CD4-positive, alpha-beta T cell treated with Interleukin-4 for 4 hours (primary cell): ENCODE measurements at places on chromosomes 1 and 21.

GRCh38 chr1:235261243-235261642, 66.7 kb downstream of the ARID4B start:
- no peak for DNase-seq

GRCh38 chr1:6348511-6349191, 44.9 kb downstream of the ACOT7 start:
- DNase-seq, result peak; percentile 61

DNA sequence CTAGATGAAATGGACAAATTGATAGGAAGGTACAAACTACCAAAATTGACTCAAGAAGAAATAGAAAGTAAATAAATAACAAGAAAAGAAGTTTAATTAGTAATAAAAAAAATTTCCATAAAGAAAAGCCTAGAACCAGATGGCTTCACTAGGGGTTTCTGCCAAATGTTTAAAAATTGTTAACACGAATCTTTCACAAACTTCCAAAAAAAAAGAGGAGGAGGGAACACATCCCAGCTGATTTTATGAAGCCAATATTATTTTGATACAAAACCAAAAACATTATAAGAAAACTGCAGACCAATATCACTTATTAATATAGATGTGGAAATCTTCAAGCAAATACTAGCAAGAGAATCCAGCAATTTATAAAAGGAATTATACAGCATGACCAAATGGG, 89.5 kb downstream of the COLGALT2 start:
- DNase-seq, result no peak

DNA sequence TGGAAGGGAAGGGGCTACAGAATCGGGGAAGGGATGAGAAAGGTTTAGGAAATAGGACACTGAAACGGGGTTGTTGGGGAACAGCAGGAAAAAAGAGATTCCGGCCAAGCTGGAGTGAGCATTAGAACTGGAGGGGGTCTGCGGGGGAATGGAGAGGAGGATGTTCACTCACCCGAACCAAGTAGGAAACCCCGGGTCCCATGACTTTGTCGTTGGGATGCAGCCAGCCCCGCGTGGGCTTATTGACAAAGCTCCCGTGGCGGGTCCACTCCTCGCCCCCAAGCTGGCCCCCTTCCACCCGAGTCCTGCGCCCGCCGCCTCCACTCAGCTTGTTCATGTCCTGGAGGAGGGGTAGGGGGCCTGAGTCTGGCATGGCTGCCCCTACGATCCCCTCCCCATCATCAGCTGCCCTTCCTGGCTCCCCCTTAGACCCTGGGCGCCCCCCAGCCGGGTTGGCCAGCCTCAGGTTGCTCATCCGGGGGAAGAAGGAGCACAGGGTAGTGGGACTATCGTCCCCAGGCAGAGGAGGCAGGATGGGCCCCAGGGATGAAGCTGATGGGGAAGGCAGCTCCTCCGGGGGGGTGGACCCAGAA, 591 bp downstream of the SHC1 start:
- DNase-seq, result no peak

- DNase-seq, result no peak
Observed at GRCh38 chr1:87170157-87170556, 158.5 kb upstream of the LMO4 start.

- no peak for DNase-seq
Observed at GRCh38 chr1:226563666-226564065, 15.1 kb downstream of the STUM start.

DNA sequence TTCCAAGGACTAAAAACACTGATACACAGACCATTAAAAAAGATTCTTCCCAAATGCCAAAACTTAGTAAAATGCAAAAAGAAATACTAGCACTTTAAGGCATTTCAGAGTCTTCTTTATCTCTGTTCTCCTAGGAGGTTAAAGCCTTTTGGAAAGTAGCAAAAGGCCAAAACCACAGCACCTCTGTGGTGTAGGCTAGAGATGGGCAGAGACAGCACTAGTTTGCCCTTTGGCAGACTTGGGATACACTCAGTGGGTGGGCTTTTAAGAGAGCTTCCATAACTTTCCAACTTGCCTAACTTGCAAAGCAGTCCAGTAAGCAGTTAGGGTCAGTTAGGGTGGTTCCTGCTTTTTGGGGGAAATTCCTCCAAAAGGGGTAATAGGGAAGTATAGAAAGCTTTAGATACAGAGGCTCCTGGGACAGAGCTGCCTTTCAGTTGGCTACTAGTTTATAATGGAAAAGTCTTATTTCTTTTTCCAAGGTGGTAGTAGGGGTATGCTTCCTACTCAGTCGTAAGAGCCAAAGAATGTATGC, 17.9 kb upstream of the PTCH2 start:
- DNase-seq, result no peak

GRCh38 chr1:166164995-166165660, 1.7 kb downstream of the FAM78B start:
- no peak for DNase-seq

GRCh38 chr1:31703431-31704270, at the start of gene COL16A1:
COL16A1 (minus strand) TSS chr1:31704017; CDS start chr1:31702193, 1,824 bp downstream.
- DNase-seq, result no peak

DNA sequence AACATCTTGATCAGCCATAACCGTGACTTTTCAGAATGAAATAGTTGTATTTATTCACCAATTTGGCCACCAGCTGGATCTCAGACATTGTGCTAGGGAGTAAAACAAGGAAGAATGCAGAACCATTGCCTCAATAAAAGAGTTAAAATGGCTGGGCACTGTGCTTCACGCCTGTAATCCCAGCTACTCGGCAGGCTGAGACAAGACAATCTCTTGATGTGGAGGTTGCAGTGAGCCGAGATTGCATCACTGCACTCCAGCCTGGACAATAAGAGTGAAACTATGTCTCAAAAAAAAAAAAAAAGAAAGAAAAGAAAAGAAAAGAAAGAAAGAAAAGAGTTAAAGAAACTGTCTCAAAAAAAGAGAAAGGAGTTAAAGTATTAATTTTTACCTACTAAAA, 199.5 kb downstream of the TPR start:
- no peak for DNase-seq

GRCh38 chr21:42624936-42625335, 28.5 kb upstream of the PDE9A start:
- DNase-seq, result no peak

- no peak for DNase-seq
Observed at GRCh38 chr1:33375316-33375715, 54.4 kb upstream of the A3GALT2 start.

DNA sequence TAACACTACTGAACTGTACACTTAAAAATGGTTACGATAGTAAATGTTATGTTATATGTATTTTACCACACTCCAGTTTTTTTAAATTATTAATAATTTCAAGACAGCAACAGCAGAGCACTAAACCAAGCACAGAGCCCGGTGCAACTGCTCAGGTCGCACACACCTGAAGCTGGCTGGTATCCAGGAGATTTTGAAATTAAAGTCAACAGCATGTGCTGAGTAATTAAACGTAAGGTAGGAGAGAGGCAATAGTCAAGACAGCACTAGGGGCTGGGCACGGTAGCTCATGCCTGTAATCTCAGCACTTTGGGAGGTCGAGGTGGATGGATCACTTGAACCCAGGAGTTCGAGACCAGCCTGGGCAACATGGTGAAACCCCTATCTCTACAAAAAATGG, 35.1 kb upstream of the SLC30A10 start:
- DNase-seq, result no peak

- DNase-seq, result no peak
Observed at GRCh38 chr1:98692482-98692881, 31.0 kb downstream of the SNX7 start.

DNA sequence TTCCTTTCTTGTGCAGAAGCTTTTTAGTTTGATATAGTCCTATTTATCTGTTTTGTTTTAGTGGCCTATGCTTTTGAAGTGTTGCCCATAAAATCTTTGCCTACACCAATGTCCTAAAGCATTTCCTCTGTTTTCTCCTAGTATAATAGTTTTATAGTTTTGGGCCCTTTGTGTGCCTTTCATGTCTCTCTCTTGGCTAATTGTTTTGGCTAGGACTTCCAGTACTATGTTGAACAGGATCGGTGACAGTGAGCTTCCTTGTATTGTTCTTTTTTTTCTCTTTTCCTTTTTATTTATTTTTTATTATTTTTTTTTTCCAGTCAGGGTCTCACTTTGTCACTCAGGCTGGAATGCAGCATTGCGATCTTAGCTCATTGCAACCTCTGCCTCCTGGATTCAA, 47.0 kb upstream of the WARS2 start:
- DNase-seq, result no peak

- DNase-seq, result no peak
Observed at GRCh38 chr21:35504277-35504676, 455.2 kb upstream of the RUNX1 start.

GRCh38 chr1:198228925-198229324, 72.1 kb downstream of the NEK7 start:
- no peak for DNase-seq

- DNase-seq, result no peak
Observed at GRCh38 chr1:153795330-153795837, 20.2 kb downstream of the SLC27A3 start.

DNA sequence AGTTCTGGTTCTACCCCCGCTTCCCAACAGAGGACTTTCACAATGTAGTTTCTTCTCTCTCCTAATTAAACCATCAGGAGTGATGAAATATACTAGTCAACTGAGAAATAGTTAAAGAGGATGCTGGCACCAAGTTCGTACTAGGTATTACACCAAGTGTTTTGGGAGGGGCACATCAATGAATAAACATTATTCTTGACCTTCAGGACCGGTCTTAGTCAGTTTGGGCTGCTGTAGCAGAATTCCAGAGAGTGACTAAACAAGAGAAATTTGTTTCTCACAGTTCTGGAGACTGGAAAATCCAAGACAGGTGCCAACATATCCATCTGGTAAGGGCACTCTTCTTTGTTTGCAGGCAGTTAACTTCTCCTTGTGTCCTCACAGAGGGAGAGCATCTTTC, 103.8 kb downstream of the SPATA17 start:
- DNase-seq, result no peak

DNA sequence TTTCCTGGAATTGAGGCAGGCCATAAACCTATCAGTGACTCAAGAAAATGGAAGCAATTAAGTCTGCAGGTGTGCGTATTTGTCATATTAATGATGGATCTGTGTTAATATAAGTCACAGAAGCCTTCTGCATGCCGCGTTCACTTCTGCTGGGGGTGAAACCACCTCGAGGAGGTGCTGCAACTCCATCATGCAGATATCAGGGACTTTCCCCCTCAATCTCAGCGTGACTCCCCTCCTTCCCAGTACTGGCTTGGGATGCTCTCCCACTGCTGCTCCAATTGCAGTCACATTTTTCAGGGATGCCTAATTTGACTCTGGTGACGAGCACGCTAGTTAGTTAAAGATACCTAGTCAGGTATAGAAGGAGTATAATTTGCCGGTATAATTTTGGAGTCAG, 87.5 kb downstream of the ASTN1 start:
- no peak for DNase-seq

DNA sequence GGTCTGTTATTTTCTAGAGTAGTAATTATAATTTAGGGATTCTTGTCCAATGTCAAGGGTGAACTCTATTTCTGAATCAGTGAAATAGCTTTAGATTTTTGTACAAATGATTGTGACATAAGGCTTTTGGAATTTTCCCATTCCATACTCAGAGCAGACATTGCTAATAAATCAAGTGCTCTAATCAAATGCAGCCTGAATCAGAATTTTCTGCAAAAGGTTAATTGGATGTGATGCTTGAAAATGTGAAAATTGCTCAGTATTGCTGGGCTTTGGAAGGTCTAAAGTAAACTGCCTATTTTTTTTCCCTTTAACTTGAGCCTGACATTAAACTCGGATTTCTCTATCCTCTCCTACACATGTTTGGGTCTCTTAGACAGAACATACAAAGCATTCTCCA, 23.2 kb downstream of the SGIP1 start:
- DNase-seq, result no peak

DNA sequence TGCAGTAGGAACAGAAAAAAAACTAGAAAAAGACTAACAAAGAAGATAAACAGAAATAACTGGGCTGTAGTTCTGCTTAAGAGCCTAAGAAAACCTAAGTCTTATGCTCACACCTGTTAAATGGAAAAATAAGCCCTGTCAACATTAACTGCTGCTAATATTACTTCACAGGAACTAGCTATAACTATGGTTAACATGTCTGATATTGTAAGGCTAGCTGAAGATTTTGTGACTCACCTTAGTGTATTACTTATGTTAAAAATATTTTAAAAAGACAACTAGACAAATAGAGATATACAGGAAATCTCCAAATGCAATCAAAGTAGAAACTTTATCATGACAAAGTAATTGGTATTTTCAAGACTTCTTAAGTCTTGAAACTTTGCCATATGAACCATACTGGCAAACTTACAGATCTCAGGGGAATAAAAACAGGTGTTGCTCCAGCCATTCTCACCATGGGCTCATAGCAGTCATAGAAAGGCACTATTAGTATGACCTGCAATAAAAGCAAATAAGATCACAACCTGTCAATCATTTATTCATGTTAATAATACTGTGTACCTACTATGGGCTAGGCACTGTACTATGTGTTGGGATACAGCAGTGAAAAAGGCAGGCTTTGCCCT, 30.7 kb downstream of the KYAT3 start:
- no peak for DNase-seq

- no peak for DNase-seq
Observed at GRCh38 chr1:163928651-163929050, 606.9 kb downstream of the NUF2 start.

DNA sequence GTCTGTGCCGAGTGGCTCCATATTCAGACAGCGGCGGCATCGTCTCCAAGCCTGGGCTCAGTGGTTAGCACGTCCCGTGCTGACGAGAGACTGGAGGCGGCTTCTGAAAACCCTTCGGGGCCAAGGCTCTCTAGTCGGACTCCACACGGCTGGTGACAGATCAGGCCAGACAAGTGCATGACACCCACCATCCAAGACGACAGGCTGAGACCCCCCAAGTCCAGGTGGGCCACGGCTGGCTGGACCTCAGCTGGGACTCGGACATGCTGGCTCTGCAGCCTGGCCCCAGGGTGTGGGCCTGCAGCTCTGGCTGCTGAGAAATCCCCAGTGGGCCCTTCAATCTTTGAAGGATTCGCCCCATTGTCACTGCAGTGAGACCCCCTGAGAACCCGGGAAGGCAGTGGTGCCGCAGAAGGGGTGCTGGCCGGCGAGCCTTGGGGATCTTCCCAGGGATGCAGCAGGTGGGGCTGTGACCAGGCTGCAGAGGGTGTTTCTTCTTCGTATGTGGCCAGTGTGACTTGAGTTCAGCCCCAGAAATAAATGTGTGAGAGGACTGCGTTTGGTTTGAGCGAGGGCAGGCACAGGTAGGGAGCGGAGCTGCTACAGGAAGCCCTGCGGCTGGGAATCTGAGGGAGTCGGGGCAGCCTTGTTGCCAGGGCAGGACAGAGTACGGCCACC, 15.9 kb upstream of the SLC19A1 start:
- no peak for DNase-seq

DNA sequence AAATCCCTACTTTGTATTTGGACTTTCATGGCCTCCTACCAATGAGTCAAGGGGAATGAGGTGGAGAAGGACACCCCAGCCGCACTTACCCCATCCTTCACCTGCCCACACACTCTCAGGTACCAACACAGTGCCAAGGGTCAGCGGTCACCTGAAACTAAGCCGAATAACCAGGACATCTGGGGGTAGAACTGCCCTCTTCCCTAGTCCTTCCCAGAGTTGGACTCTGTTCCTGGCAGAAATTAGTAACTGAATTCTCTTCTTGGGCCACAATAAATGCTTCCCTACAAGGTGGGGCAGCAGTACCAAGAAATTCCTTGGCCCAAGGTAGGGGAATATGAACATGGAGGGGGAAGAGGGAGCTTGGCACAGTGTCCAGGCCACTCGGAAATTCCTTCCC, 7.3 kb downstream of the SLC45A3 start:
- no peak for DNase-seq

- no peak for DNase-seq
Observed at GRCh38 chr1:166112425-166112824, 54.4 kb downstream of the FAM78B start.

- DNase-seq, result no peak
Observed at GRCh38 chr1:51575406-51576084, 41.3 kb upstream of the OSBPL9 start.

GRCh38 chr1:13703128-13703513, 3.1 kb downstream of the PRDM2 start:
- no peak for DNase-seq
